ENCODE measurements at places on chromosomes 11 and 22. TPM values are rescaled to one million over a fixed set of nuclear protein-coding genes. Genes with fewer than 3 reads are reported as not detected.
A peak's percentile ranks its signal among the peaks of the same experiment; 100 is the strongest.

GRCh38 chr11:9158898-9159391 is 67.5 kb upstream of the SCUBE2 start:
- no peak for DNase-seq

DNA sequence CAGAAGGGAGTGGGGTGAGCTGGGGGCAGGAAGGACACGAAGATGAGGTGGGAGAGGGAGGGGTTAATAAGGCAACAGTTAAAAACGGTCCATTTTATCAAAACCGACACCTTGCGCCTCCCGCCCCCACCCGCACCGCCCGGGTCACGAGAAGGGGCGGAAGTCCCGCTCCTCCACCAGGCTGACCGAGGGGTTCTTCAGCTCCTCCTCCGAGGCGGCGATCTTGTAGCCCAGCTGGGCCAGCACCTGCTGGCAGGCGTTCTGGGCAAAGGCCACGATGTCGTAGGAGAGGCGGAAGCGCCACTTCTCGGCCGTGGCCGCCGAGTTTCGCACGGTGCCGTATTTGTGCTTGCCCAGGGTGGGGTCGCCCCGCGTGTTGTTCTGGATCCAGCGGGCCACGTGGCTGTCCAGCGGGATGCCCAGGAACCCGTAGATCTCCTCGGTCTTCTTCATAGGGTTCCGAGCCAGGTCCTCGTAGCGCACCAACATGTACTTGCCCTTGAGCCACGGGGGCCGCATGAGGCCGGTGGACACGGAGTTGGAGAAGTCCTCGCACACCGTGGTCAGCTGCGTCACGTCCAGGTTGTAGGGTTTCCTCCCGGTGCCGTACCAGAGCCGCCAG is 15.8 kb downstream of the CHST1 start:
- DNase-seq: peak; percentile 71

MPEG1 gene
- total RNA-seq: 71.5 TPM

- no peak for DNase-seq
Observed at GRCh38 chr11:10349281-10349665, 44.4 kb downstream of the ADM start.

DNA sequence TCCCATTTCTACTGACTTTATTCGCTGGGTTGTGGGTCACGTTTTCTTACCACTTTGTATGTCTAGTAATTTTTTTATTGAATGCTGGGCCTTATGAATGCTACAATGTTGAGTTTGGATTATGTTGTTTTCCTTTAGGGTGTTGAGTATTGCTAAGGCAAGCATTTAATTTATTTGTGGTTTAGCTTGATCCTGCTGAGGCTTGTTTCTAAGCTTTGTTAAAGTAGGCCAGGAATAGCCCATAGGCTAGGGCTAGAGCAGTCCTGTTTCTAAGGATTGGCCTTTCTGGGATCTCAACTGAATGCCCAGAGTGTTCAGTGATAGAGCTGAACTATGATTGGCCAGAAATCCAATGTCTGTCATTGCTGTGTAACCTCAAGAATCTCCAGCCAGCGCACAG is 56.1 kb upstream of the LDLRAD3 start:
- no peak for DNase-seq

TPCN2 gene
- 17.1 TPM for total RNA-seq

TBX10 gene
- not detected for total RNA-seq

SLC43A3 gene
- 95.1 TPM for total RNA-seq

GRCh38 chr22:23256986-23257888 is 76.9 kb downstream of the BCR start:
- no peak for DNase-seq

DNA sequence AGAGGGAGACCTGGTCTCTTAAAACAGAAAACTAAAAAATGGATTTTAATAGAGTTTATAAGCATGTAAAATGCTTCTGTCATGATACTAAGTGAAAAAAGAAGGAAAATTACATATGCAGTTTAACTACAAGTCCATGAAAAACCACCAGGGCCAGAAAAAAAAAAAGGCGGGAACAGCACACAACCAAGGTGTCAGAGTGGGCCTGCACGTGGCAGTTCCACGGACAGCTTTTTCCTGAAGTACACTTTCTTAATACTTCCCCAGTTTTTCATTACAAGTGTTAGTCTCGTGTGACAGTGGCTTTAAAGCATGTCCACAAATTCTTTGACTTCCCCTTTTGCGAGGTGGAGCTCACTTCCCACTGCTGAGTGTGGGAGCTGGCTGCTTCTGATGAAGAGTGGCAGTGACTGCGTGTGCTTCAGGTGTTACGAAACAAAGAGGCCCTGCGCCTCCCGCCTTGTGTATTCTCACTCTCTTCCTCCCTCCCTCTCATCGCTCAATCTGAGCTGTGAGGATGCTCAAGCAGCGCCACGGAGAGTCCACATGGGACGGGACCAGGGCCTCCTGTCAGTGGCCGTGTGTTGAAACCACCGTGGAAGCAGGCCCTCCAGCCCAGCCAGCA is 16.4 kb downstream of the PPM1F start:
- DNase-seq: no peak

- DNase-seq: no peak
Observed at GRCh38 chr11:65215441-65216076, 33.8 kb downstream of the CAPN1 start.

GRCh38 chr11:12799334-12799835 is 125.2 kb downstream of the TEAD1 start:
- no peak for DNase-seq

DNA sequence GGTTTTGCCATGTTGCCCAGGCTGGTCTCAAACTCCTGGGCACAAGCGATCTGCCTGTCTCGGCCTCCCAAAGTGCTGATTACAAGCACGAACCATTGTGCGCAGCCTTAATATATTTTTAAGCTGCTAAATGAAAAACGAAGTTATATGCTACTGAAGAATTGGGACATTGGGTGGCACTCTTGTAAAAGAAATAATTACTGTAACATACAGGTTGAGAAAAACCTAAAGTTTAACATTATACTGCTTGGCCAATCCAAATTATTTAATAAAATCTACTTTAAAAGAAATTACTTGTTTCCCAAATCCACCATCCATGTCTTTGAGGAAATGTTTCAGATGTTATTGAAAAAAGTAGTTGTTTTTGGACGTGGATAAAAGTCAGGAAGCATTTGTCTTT is 37.9 kb upstream of the ARHGAP32 start:
- DNase-seq: no peak

DNA sequence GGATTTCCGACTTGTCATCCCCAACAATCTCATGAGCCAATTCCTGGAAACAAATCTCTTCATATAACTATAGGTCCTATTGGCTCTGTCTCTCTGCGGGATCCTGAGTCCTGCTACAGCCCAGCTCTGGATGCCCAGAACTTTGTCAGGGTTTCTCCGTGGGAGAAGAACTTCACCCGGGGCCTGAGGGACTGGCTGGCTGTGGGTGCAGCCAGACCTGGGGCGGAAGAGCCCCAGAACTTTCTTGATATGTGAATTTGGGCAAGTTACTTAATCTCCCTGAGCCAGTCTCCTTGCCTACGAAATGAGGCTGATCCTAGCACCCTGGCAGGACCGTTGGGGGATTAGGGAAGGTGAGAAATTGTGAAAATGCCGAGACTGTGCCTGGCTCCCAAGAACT is 6.6 kb upstream of the TRIM29 start:
- DNase-seq: peak; percentile 51

NEU3 gene
- 6.2 TPM for total RNA-seq

- DNase-seq: no peak
Observed at GRCh38 chr11:47187723-47188122, 1.5 kb upstream of the PACSIN3 start.

SNRPD3 gene
- total RNA-seq: 51.5 TPM

RBM4B gene
- total RNA-seq: 8.0 TPM

DNA sequence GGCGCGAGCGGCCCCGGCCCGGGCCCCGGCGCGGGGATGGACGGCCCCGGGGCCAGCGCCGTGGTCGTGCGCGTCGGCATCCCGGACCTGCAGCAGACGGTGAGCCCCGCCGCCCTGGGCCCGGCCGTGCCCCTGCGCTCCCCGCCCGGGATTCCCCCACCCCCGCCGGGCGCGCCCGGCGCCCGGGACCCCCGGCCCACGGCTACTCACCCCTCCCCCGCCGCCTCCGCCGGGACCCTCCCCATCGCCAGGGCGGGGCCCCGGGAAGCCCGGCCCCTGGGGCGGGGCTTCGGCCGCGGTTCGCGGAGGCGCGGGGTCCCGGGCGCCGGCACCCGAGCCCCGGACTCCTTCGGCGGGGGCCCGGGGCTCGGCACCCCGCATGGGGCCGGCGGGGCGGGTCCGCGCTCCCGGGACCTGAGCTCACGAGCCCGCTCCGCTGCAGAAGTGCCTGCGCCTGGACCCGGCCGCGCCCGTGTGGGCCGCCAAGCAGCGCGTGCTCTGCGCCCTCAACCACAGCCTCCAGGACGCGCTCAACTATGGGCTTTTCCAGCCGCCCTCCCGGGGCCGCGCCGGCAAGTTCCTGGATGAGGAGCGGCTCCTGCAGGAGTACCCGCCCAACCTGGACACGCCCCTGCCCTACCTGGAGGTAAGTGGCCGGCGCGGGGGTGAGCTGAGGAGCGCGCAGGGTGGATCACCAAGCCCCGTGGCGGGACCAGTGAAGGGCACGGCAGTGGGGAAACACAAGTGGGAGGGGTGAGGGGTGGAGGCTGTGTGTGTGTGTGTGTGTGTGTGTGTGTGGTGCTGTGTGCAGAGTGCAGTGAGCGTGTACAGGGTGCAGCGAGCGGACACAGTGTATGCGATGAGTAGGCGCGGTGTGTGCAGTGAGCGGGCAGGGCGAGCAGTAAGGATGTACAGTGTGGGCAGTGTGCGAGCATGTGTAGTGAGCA is 2.3 kb downstream of the SHANK3 start:
- peak; percentile 85 for DNase-seq

SLN gene
- total RNA-seq: not detected

DNA sequence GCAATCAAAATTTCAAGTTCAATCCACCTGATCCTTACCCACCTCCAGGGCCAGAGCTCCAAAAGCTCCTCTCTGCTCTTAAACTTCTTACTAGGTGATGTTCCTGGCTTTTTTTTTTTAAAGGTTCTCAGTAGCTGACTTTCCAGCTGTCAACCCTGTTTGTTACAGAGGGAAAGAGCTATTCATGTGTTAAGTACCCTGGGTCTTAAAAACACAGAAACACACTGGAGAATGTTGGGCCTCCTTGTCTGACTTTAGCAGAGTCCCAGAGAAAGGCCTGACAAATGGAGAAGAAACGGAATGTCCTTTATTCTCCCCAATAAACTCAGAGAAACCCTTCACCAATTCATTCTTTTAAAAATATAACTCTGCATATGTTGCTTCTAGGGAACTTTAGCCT is 3.2 kb downstream of the LRRC4C start:
- no peak for DNase-seq

FAM180B gene
- total RNA-seq: 0.55 TPM

ASPHD2 gene
- total RNA-seq: 0.71 TPM

DNA sequence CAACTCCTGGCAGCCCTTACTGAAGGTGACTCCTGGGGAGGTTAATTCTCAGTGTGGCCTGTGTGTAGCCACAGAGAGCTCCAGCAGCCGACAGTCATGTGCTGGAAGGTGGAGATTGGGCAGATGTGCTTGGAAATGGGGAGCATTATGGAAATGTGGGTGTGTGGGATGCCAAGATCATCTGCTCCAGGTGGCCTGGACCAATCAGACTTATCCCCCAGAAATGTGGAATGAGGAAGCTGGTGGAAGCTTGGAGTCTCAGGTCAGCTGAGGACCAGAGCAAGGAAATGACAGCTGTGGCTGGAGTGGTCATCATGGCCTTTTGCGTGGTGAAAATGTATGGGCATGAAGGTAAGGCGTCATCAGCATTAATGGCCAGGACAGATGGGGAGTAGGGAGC is 234.0 kb downstream of the MIAT start:
- no peak for DNase-seq

DNA sequence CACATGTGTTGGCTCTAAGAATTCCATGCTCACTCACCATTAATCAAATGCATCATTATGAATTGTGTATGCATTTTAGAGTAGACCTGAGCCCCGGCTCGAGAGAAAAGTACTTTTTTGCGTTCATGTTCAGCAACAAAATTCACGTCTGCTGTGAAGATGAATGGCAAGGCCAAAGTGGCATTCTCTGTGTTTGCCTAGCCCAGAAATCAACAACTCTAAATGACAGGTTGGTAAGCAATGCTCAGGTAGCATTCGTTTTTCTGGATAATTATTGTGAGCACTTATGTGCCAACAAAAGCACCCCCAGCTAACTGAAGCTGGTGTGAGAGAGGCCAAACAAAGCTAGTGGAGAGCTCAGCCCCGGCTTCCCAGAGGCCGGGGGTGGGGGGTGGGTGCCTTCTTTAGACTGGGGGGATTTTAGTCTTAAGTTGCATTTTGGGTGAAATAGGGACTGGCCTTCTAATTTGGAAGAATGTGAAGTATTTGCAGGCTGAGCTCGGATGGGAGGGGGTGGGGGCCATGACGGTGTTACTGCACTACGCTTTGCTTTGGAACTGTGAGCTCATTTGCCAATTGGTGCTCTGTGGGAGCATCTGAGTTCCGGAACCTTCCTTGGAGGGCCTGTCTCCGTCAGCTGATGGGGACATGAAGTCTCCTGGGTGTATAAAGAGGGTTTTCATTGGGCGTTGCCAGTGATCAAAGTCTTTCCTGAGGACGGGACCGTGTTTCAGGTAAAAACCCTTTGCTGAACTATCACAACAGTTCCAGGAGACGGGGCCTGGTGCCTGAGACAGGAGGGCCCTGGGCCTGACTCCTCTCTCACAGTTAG is 29.0 kb upstream of the ALX4 start:
- DNase-seq: peak; percentile 51

GRCh38 chr11:20203831-20204230 is 43.6 kb upstream of the DBX1 start:
- no peak for DNase-seq

POU2AF3 gene
- total RNA-seq: 0.58 TPM

KCTD14 gene
- total RNA-seq: 1.4 TPM

DNA sequence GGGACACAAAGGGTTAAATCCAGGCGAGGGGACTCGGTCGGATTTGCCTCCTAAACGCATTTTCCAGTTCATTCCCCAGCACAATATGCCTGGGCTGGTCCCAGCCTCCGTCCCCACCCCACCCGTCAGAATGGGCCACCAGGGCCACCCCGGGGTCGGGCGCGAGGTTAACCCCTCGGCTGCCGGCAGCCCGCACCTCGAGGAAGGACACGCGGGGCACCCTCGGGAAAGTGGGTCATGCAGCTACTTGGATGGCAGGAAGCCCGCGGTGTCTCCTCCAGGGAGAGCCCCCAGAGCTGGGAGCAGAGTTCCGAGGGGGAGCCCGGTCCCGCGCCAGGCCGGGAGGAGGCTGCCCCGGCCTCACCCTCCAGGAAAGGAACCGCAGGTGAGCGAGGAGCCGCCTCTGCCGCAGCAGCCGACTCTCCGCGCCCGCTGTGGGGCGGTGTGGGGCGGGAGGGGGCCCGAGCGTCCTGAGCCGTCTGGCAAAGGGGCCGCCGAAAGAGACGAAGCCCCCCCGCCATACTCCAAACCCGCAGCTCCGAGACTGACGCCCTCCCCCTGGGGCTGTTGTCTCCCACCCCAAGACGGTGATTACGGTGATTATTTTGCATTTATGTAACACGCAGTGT is 1.4 kb downstream of the NECTIN1 start:
- no peak for DNase-seq

- no peak for DNase-seq
Observed at GRCh38 chr11:126443120-126443519, 87.6 kb downstream of the ST3GAL4 start.
